ENCODE measurements at places on chromosomes 12 and 14. TPM values are rescaled to one million over a fixed set of nuclear protein-coding genes. Genes with fewer than 3 reads are reported as not detected.

Gene PTPRQ
- total RNA-seq, result 1.7 TPM

Gene ACAD10
- total RNA-seq, result 16.4 TPM

Gene DLGAP5
- total RNA-seq, result 13.3 TPM

Gene TC2N
- 17.1 TPM for total RNA-seq

Gene PPP1R36
- 1.4 TPM for total RNA-seq

Gene PAX9
- 0.28 TPM for total RNA-seq

Gene ABCC9
- 26.8 TPM for total RNA-seq

Gene PRB2
- total RNA-seq, result not detected

Gene LAG3
- 0.33 TPM for total RNA-seq

Gene SYCP3
- 0.20 TPM for total RNA-seq

Gene ARHGEF25
- 42.4 TPM for total RNA-seq

Gene PLEKHG3
- 45.6 TPM for total RNA-seq

Gene ANKS1B
- 89.5 TPM for total RNA-seq

Gene MYF5
- total RNA-seq, result not detected

Gene SLC6A13
- total RNA-seq, result 711 TPM

Gene SUPT16H
- total RNA-seq, result 75.0 TPM

Gene AICDA
- total RNA-seq, result 0.11 TPM

Gene KRT86
- total RNA-seq, result 0.11 TPM

Gene KCTD10
- 32.1 TPM for total RNA-seq

Gene MDM1
- total RNA-seq, result 36.3 TPM

Gene UBE2N
- 112 TPM for total RNA-seq

Gene NOS1
- 7.0 TPM for total RNA-seq

Gene TUNAR
- 43.6 TPM for total RNA-seq

Gene TPPP2
- total RNA-seq, result 0.44 TPM

Gene IL26
- not detected for total RNA-seq

Gene B4GALNT3
- total RNA-seq, result 3.4 TPM

Gene RERG
- total RNA-seq, result 6.6 TPM

Gene KLHDC1
- 14.9 TPM for total RNA-seq

Gene G2E3
- 29.1 TPM for total RNA-seq

Gene ERBB3
- total RNA-seq, result 41.1 TPM

Gene SNW1
- total RNA-seq, result 43.0 TPM

Gene SELPLG
- 9.6 TPM for total RNA-seq

Gene CNTN1
- total RNA-seq, result 745 TPM

Gene GALNT16
- total RNA-seq, result 9.5 TPM

Gene SLC38A4
- 2.3 TPM for total RNA-seq

Gene SERPINA1
- total RNA-seq, result 8.6 TPM

Gene TSPAN31
- 64.0 TPM for total RNA-seq

Gene CALM1
- 490 TPM for total RNA-seq

Gene PGF
- 5.7 TPM for total RNA-seq

Gene RASSF8
- 68.3 TPM for total RNA-seq

Gene AKT1
- total RNA-seq, result 143 TPM

Gene TAS2R9
- 0.44 TPM for total RNA-seq

Gene ESR2
- 0.77 TPM for total RNA-seq

Gene ATF7
- 18.7 TPM for total RNA-seq

Gene RXYLT1
- 22.9 TPM for total RNA-seq

Gene PMEL
- total RNA-seq, result 8.8 TPM

Gene MMP14
- total RNA-seq, result 262 TPM

Gene PDZRN4
- 9.2 TPM for total RNA-seq

Gene SRRM4
- 6.6 TPM for total RNA-seq

Gene NXPH4
- total RNA-seq, result 12.0 TPM

Gene CFL2
- 143 TPM for total RNA-seq

Gene WASHC3
- total RNA-seq, result 64.7 TPM

Gene P2RX7
- 8.7 TPM for total RNA-seq

Gene LIN7A
- total RNA-seq, result 41.3 TPM
